Chondrocyte (in vitro differentiated cells): ENCODE measurements at places on chromosomes 2 and 18. TPM values are rescaled to one million over a fixed set of nuclear protein-coding genes. Genes with fewer than 3 reads are reported as not detected.

CCDC142 gene
- total RNA-seq: 12.7 to 21.9 TPM (median 13.3 TPM) in 3 replicates

DNA sequence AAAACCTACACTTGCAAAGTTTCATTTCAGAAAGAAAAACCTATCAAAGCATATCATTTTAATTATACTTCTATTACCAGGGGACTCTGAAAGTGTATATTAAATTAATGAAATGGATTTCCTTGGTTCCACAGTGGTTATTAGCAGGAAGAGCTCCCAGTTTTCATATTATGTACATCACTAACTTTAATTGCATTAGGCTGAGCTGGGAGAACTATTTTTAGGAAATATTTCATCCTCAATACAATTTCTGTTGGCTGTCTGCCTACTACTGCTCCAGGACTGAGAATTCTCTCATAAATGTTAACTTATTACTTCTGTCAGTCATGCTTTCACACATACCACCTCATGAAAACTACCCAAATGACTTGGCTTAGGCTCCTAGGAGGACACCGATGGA lies 301.4 kb downstream of the CMPK2 start:
- DNase-seq: no peak

BCL2L11 gene
- total RNA-seq: 10.8 to 19.2 TPM (median 11.4 TPM) in 3 replicates

DNA sequence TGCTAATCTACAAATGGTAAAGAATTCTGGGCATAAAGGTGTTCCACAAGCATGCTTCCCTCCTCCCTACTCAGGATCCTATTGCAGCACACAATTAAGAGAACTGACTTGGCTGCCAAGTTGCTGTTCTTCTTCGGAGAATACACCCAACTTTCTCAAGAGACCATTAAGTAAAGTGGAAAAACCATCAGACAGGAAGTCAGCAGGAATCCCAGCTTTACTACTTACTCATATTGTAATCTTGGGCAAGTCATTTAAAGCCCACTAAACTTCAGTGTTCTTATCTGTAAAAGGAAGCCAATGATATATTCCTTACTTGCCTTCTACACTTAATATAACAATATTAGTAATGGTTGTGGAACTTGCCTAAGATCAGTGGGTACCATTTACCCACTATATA lies 37.8 kb downstream of the PSTPIP2 start:
- no peak for DNase-seq

GRCh38 chr2:222637067-222637466 lies 18.8 kb downstream of the FARSB start:
- DNase-seq: no peak

LCLAT1 gene
- 17.4 to 19.5 TPM (median 17.8 TPM) in 3 replicates for total RNA-seq

- DNase-seq: no peak
Observed at GRCh38 chr2:197486175-197486574, 13.5 kb downstream of the HSPD1 start.

CHMP3 gene
- total RNA-seq: 106 to 111 TPM (median 109 TPM) in 3 replicates

DNA sequence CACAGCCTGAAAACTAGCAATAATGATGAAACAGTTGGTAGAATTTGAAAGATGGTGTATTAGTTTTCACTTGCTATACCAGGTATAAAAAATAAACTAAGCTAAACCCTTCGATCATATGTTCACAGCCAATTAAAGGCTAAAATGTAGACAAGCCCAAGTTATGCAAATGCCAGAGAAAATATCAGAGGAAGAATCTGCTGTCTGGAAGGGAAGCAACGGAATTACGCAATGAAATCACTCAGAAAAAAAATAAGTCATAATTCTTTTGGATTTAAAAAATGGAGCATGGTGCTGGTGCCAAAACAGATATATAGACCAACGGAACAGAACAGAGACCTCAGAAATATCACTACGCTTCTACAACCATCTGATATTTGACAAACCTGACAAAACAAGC lies 108.3 kb downstream of the ARL4C start:
- DNase-seq: no peak

NPHP1 gene
- 2.6 to 4.8 TPM (median 3.3 TPM) in 3 replicates for total RNA-seq

RUFY4 gene
- total RNA-seq: not detected in 3 replicates

GRCh38 chr2:4151521-4151920 lies 448.1 kb downstream of the DCDC2C start:
- DNase-seq: no peak

GRCh38 chr2:174675615-174676014 lies 78.0 kb upstream of the WIPF1 start:
- DNase-seq: no peak

DNA sequence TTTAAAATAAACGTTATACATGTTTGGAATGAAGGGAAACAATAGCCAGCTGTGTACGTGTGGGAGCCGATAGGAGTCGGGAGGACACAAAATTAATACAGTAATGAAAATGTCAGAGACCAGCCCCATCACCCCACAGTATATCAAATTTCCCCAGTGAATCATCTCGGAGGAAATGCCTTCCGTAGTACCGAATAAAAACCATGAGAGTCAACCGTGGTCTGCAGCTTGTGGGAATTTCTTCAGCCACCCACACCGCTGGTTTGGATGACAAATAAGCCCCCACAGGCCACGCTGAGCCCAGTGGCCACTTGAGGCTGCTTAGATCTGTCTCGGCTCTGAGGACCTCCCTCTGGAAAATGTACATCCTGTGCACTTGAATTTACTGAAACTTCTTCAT lies 133.7 kb downstream of the COL6A3 start:
- no peak for DNase-seq

CIB4 gene
- total RNA-seq: not detected in 3 replicates

- DNase-seq: no peak
Observed at GRCh38 chr2:5530011-5530696, 162.0 kb upstream of the SOX11 start.

DNA sequence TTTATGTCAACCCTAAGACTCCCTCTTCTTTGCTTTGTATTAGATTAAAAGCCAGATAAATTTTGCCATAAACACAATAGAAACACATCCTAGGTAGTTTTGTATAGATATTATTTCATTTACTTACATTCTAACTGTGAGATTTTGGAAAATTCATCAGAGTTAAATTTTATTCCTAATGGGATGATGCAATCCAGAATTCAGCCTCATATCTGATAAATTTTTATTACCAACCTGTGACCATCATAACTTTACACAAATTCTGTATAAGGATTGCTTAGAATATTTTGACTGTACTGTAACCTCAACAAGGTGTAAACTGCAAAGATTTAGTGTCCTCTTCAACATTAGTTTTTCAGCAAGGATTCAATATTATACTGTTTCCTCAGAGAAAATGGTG lies 4.4 kb downstream of the SLC5A7 start:
- no peak for DNase-seq

GRCh38 chr2:189178726-189179569 lies 613 bp downstream of the COL5A2 start:
- DNase-seq: no peak

GPR39 gene
- 0.20 to 0.31 TPM in 2 of 3 replicates, not detected in the other for total RNA-seq

ALPG gene
- total RNA-seq: not detected in 3 replicates

DNA sequence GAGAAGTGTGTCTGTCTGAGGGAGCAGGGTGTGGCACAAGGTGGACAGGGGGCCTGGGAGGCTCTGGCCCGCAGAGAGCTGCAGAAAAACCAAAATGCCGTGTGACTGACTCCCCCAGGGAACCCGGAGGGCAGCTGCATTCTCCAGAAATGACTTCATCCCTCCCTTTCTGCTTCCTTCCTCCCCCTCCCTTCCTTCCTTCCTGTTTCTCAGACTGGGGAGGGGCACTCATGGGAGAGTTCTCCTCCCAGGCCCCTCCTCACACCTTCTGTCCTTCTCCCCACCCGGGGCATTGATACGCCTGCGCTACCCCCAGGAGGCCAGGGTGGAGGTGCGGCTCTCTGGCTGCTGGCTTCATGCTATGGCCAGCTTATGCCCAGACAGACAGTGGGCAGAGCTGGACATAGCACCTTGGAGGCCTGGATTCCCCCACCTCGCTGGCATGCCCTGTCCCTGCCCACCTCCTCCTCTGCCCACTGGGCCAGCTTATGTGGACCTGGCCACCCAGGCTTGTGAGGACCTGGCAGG lies 8.2 kb upstream of the GPR17 start:
- DNase-seq: no peak

- no peak for DNase-seq
Observed at GRCh38 chr18:74501386-74501785, 5.2 kb downstream of the CNDP2 start.
